ENCODE measurements at places on chromosomes 5 and 9.

GRCh38 chr5:153592081-153592480, 101.6 kb downstream of the GRIA1 start:
- DNase-seq, result no peak

DNA sequence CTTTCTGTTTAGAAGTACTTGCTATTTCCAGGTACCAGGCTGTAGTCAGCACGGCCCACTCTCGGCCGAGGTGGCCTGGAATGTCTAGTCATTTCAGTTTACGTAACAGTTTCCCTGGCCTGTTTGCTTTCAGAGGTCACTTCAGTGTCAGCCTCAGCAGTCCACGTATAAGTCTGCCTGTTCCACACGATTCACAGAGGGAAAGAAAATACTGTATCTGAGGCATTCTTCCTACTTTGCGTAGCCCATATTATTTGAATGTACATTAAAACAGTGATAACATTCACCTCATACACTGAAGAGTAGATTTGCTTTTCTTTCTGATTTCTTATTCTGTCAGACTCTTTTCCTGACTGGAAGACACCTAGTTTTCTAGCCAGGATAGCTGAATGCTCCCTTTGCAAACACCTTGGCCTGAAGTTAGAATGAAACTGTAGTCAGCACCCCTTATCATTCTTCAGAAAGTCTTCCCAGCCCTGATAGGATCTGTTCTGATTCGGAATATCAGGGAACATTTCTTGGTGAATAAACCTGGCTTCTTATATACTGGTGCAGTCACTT, 140.9 kb downstream of the AOPEP start:
- DNase-seq, result no peak

- no peak for DNase-seq
Observed at GRCh38 chr9:93089024-93089423, 7.0 kb upstream of the CARD19 start.

- no peak for DNase-seq
Observed at GRCh38 chr9:12783767-12784460, 9.1 kb downstream of the LURAP1L start.

DNA sequence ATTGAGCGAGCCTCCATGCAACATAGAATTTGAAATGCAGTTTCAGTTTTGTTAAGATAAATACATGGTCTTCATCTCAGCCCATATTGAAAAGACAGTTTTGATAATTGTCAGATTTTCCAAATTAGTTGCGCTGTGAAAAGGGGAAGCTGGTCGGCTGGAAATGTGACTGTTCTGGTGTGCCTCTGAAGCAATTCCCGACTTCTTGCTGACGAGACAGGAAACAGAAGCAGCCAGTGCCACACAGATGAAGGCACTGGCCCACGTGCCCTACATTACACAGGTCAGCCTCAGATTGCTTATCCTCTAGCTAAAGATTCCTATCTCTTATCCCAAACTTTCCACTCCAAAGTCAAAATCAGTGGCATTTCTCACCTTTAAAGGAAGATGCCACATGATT, 214.1 kb upstream of the TLE4 start:
- DNase-seq, result no peak

GRCh38 chr5:57232293-57233033, 58.6 kb downstream of the GPBP1 start:
- DNase-seq, result no peak

DNA sequence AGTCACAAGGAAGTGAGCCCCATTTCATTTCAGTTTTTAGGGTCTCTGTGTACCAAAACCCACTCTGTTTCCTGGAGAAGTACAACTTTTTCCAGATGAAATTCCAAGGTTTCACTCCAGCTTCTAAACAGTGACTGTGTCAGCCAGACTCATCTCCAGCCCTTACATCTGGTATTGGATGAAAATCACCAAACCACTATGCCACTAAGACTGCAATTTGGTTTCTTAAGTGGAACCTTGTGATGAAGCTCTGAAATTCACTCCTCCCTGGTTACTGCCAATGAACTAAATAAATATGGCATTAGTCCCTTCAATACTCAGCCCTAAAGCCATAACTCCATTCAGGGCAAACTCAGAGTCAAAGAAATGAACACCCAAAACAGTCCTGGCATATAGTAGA, 211.2 kb upstream of the DAPK1 start:
- no peak for DNase-seq

- no peak for DNase-seq
Observed at GRCh38 chr9:86407022-86407421, 52.8 kb upstream of the TUT7 start.

GRCh38 chr9:136686794-136687711, at the start of gene AGPAT2:
AGPAT2 (minus strand) TSS chr9:136687457; CDS start chr9:136687357, 100 bp downstream.
- peak; percentile 36 for DNase-seq

DNA sequence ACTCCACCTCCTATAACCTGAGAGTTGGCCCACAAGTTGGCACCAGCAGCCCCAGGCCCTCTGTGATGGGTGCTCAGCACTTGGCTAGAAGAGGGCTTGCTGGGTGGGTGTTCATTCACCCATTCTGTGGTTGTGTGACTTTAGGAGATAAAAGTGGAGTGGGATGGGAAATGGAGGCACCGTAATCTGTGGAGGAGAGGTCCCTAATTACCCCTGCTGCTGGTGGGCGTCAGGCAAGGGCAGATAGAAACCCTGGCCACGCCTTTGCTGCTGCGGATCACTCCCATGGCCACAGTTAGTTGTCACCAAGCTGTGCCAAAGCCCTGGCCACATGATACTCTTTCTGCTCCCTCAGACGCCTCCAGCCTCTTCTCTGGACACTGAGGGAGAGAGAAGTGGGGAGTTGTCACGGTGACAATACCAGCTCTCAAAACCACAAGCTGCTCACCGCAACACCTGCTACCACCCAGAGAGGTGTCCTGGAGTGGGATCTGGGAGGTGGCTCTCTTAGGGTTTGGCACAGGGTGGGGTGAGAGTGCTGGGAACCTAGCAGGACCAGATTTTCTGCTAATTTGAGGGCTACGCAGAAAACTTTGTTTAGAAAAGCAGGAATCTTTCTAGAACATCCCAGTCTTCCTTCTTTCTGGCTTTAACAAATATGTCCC, 12.0 kb upstream of the NEUROG1 start:
- DNase-seq, result no peak

GRCh38 chr5:140565024-140565779, 574 bp downstream of the SLC35A4 start:
- no peak for DNase-seq

- no peak for DNase-seq
Observed at GRCh38 chr9:21560281-21560745, 78.2 kb upstream of the IFNE start.

DNA sequence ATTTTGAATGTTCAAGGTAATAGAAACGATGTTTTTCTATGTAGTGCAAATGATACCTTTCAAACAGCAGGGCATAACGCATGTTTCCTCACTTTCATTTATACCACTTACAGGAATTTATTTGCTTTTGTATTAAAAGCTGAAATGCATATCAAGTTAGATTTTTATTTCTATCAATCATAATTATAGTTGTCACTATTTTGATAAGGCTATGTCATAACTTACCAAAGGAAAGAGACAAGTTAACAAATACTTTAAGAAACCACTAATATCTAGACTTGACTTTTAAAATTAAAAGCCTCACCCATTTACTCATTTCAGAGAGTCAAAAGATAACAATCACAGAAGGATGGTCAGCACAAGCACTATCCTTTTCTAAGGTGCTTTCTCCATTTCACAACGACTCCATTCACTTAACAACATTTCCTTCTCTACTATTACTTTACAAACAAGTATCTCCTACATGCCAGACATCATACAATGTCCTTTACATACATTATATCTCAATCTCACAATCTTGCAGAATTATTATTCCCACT, 12.6 kb downstream of the ERP44 start:
- DNase-seq, result no peak

DNA sequence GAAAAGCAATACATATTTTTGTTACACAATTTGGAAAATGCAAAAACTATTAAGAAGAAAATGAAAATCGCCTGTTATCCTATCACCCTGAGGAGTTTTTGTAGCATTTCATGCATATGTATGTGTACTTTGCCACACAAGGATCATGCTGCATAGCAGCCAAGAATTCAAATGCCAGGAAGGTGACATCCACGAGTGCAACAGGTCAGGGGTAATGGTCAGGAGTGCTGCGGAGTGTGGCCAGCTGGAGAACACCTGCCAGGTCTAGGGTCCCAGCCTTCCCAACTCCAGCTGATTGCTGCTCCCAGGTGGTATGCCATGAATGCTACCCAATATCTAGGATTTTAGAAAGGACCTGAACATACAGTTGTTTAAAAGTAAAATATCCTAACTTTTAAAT, 617.1 kb downstream of the PRELID2 start:
- no peak for DNase-seq

GRCh38 chr9:106417685-106418084, 445.3 kb upstream of the ZNF462 start:
- no peak for DNase-seq

DNA sequence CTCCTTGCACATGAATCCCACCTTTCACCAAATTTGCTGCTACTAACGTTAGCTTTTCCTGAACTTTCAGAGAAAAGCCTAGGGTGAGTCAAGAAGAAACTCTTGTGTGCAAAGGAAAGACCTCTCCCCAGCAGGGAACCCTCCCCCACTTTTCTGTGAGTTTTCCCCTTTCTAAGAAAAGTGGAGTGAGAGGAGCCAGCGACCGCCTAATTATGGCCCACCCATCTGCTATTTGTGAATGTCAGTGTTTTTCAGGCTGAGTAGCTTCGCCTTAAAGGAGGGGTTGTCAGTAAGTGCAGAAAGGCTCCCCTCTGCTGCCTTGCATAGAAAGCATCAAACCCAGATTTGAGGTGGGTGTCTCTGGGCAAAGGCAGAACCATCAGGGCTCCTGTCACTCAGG, 46.8 kb upstream of the SPOCK1 start:
- DNase-seq, result no peak

DNA sequence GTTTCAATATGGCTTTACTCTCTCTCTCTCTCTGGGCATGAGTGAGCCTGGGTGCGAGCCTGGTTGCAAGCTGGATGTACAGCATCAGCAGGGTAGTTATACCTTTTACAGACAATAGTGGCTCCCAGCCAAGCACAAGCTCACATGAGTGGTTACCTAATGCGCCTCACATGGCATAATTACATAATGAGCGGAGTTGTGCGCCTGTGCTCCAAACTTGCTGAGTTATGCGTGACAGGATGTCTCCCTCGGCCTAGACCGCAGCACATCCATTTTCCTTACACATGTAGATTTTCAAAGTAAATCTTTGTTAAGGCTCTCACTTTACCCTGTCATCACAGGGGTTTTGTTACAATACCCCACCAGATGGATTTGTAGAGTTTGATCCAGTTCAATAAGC, 233.5 kb upstream of the WWC1 start:
- no peak for DNase-seq

DNA sequence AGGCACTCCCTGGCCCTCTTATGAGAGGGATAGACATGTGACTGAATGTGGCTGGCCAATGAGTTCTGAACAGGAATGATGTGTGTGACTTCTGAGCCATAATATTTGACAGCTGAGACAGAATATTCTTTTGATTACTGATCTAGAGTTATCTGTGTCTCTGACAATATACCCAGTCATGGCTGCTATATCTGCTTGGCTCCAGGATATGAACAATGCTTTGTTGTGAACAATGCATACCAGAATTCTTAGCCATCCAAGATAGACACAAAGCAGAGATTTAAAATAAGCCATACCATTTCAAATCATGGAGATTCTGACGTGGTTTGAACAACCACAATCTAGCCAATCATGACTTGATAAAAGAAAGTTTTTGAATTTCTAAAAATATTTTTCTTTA, 840.3 kb upstream of the SEMA6A start:
- DNase-seq, result no peak

DNA sequence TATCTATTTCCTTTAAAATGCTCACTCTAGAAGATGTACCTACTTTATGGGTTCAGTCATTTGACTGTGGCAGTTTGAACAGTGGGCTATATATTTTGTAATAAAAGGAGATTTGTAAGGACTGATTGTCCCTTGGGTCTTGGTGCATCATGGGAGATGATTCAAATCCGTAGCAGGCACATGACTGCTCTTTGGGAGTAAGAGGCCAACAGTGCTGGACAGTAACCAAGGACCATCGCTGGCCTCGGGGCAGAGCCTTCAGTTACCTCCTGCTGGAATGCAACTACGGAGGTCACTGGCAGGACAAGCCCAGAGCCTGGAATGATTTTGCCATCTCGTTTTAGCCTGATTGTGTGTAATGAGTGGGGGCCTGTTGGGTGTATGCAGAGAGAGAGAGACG, 7.0 kb upstream of the MAMDC2 start:
- no peak for DNase-seq

DNA sequence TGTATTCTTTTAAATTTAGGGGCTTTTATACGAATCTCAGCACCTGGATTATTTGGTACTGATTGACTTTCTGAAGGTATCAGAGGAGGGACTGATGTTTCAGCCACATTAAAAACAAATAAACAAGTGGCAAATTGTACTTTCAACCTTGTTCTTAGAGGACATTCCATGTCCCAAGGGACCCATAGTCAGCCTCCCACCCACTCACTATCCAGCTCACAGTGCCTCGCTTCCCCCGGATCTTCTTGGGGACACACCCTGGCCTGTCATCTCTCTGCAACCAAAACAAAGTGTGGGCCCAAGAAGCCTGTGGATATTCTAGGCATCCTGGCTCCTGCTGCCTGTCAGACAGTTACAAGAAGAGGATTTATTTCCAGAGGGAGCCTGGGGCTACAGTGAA, 8.8 kb upstream of the BOD1 start:
- DNase-seq, result no peak

GRCh38 chr5:53123702-53124101, 14.1 kb upstream of the MOCS2 start:
- DNase-seq, result no peak

DNA sequence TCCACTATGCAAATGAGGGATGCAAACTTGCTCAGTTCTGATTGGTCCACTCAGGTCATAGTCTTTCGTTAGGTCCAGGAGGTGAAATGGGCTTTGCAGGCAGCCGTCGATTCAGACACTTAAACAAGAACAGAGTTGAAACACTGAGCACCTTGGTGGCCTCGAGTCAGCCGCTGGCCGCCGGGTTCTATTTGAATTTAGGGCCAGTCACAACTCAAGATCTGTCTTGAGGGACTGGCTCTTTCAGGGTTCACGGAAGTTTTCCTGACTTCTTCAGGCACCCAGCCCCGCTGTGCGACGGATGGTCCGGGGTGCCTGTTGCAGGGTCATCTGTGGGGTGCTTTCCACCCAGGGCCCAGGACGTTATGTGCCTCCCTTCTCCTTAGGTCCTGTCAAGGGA, 412.8 kb upstream of the IRX4 start:
- DNase-seq, result no peak

DNA sequence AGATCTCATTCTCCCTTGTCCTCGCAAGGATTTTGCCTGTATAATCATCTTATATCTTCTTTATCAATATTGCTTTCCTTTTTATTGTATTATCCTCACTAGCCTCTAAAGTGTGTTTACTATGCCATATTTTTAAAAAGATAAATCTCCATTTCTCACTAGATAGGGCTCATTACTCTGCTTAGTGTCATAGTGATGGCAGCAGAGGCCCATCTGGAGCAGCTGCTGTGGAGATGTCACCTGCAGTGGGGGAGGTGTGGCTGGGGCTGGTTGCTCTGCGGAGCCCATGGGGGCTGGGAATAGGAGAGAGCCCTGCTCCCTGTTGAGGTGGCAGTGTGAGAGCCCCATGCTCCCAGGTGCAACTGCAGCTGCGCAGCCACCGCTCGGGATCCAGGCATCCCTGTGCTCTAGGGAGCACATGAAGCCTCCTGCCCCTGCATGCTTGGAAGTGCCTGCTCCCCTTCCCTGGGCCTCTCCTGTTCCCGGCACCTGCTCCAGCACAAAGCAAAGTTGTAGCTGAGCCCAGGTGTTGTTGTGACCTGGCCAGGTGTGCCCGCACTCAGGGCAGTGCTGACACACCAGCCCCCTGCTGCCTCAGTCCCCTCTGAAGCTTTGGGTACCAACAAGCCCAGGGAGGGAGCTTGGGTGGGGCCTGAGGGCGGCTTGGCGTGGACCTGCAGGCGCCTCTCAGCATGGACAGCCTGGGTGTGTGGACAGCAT, 144.6 kb upstream of the MRPS30 start:
- DNase-seq, result no peak

All from stimulated activated CD4-positive, alpha-beta T cell treated with anti-CD3 and anti-CD28 coated beads, Interleukin-15, amount 100 ng/mL, for 48 hours (primary cell).